Fibroblast of skin of right quadriceps (primary cell): ENCODE measurements at places on chromosomes 7 and 10.

GRCh38 chr10:47092831-47093230 is 181.6 kb downstream of the PTPN20 start:
- DNase-seq: no peak

GRCh38 chr10:49679480-49679893 is at the start of gene C10orf53:
Gene C10orf53 (plus strand): TSS chr10:49679651. CDS start chr10:49679698, 47 bp downstream.
- peak; percentile 30 for DNase-seq

GRCh38 chr7:79272938-79273337 is 180.5 kb downstream of the MAGI2 start:
- no peak for DNase-seq

DNA sequence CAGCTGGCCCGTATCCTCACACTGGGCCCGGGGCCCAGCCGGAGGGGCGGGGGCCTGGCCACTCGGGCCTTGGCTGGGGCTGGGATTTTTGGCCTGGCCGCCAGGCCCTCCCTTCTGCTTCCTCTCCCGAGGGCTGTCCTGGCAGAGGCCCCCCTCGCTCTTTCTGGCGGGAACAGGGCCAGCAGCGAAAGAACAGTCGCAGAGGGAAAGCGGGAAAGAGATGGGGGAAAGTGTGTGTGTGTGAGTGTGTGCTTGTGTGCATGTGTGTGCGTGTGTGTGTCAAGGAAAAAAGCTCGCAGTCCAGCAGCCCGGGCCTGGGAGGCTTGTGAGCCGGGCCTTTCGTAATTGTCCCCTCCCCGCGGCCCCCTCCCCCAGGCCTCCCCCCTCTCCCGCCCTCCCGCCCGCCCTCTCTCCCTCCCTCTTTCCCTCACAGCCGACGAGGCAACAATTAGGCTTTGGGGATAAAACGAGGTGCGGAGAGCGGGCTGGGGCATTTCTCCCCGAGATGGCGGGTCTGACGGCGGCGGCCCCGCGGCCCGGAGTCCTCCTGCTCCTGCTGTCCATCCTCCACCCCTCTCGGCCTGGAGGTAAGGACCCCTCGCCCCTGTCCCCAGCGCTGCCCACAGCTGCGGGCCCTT is at the start of gene ELN:
Gene ELN, plus strand, starts transcription at position 491 of the 638 bp plus-strand sequence. Its CDS starts 15 bp downstream, at position 506.
- DNase-seq: peak; percentile 73

DNA sequence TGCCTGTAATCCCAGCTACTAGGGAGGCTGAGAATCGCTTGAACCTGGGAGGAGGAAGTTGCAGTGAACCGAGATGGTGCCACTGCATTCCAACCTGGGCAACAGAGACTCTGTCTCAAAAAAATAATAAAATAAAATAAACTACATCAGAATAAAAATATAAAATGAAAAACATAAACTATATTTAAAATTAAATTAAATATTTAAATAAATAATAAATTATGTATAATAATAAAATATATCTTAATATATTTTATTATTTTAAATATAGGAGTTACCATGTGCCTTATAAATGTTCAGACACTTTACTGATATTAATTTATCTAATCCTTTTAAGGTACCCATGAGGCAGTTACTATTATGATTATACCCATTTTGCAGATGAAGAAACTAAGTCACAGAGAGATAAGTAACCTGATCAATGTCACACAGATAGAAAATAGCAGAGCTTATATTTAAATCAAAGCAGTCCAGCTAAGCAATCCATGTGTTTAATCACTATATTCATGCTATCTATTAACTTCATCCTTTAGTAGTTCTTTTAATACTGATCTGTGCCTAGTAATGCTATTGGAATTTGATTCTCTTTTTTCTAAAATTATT is 30.3 kb upstream of the MET start:
- DNase-seq: no peak

- DNase-seq: peak; percentile 7
Observed at GRCh38 chr10:96642973-96643372, 56.2 kb upstream of the TM9SF3 start.

GRCh38 chr10:127149501-127150081 is 46.8 kb downstream of the INSYN2A start:
- DNase-seq: peak; percentile 21

DNA sequence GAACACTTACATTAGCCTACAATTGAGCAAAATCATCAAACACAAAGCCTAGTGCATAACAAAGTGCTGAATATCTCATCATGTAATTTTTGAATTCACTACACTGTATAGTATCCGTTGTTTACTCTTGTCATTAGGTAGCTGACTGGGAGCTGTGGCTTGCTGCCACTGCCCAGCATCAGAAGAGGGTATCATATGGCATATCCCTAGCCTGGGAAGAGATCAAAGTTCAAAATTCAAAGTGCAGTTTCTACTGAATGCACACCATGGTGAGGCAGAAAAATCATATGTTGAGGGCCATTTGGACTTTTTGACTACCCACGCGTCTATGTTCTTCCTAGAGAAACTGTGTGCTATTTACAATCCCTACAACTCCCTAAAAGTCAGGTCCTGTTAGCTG is 7.5 kb upstream of the ZC3HAV1 start:
- DNase-seq: no peak

GRCh38 chr10:69835875-69836730 is 34.4 kb downstream of the COL13A1 start:
- no peak for DNase-seq

DNA sequence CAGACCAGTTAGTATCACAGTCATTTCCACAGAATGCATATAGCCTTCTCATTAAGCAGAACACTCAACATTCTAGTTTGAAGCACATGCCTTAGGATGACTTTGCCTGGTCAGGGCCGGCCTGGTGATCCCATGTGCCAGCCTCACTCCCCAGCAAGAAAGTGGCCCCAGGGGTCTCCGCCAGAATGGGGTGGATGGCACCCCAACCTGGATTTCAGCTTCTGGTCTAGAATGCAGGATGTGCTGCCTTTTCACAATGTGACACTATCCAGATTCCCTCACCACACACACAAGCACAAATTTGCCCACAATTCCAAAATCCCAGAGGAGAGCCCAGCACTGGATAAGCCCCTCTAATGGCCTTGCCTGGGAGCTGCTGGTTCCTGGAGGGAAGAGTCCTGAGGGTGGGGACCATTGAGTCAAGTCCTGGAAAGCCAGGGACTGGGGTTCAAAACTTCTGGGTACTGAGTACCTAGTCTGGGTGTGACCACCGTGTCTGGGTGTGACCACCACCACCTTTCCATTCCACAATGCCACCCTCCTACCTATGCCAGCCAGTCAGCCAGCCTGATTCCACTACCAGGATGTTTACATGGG is 41.5 kb upstream of the GPAM start:
- DNase-seq: no peak

- DNase-seq: no peak
Observed at GRCh38 chr10:92696606-92697383, 7.0 kb downstream of the HHEX start.

- peak; percentile 84 for DNase-seq
Observed at GRCh38 chr10:51029172-51029641, 45.1 kb upstream of the PRKG1 start.

DNA sequence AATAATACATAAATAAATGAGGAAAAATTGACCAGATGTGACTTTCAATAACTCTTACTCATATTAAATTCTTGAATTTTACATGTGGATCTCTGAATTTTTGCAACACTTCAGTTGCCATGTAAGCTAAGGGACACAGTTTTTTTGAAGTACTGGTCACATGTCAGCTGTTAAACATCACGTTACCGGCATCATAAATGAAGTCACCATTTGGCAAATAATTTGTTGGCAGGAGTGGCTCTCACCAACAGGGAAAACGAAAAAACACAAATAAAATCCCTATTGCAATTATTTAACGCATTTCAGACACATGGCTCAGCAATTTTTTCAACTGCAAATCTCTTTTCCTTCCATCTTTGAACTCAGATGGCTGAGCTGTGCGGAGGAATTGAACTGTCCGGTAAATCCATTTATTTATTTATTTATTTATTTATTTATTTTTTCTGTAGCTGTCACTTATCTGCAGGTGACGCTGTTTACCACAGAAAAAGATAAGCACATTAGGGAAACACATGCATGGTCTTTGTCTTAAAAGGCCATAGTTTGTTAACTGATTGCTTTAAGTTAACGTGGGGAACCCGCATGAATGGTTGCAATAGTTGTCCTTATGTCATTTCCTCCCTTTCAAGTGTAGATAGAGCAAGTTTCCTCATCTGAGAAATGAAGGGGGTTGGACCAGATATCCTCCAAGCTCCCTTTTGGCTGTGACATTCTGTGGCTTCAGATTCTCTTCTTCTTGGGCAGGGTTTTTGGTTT is 64.7 kb upstream of the JAZF1 start:
- no peak for DNase-seq

DNA sequence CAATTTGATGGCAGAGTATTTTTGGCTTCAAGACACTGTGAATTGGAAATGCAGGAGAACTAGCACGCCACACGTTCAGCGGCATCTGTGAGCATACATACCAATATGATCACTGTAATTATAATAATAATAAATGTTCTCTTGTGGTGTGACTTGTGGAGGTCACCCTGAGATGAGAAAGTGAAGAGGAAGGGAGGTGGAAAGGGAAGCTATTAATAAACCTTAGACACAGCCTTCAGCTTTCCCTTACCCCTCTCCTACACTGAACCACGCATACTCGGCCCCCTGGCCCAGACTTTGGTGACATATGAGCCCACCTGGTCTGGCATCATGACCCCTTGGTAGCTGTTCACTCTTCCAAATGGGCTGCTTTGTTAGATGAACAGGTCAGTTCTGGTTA is 139.1 kb downstream of the SORCS3 start:
- no peak for DNase-seq

- DNase-seq: peak; percentile 40
Observed at GRCh38 chr10:30591249-30591670, 38.3 kb downstream of the LYZL2 start.

- no peak for DNase-seq
Observed at GRCh38 chr7:115328018-115328417, 406.1 kb downstream of the MDFIC start.

DNA sequence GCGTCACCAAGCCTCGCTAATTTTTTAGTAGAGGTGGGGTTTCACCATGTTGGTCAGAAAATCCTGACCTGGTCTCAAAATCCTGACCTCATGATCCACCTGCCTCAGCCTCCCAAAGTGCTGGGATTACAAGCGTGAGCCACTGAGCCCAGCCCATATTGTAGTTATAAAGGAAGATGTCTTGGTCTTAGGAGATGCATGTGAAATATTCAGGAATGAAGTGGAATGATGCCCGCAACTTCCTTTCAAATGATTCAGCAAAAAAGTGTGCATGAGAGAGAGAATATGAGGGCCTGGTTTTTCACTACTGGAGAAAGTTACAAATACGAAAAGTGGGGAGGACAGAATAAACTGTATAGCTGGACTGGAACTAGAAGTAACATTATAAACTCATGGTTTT is 15.9 kb downstream of the TMEM209 start:
- DNase-seq: peak; percentile 64

GRCh38 chr10:17597386-17597785 is 19.8 kb downstream of the HACD1 start:
- no peak for DNase-seq

DNA sequence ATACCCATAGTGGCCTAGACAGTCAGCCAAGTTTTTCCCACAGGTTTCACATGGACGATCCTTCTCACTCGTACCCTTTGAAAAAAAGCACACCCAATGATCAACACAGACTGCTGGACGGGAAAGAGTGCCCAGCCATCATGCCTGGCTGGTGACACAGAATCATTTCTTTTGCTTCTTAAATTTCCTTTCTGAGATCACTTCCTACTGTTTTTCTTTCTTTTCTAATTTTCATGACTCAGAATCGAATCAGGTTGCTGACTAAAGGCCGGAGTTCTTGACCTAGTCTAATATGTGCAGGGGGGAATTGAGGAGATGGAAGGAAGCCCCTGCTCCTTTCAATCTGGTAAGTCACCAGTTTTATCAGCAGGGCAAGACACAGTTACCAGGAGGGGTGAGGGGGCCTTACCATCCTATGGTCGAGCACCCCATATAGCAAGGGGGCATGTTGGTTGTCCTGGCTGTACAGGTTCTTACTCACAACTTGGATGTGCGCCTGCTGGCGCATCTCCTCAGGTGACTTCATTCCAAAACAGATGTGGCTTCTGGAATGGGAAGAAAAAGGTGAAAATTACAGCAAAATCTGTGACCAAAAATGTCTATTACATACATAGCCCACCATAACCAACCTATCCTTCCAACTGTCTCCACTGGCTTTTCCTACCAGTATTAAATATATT is 3.5 kb downstream of the POLR3A start:
- DNase-seq: peak; percentile 45

- no peak for DNase-seq
Observed at GRCh38 chr10:5743736-5744135, 59.1 kb downstream of the TASOR2 start.

DNA sequence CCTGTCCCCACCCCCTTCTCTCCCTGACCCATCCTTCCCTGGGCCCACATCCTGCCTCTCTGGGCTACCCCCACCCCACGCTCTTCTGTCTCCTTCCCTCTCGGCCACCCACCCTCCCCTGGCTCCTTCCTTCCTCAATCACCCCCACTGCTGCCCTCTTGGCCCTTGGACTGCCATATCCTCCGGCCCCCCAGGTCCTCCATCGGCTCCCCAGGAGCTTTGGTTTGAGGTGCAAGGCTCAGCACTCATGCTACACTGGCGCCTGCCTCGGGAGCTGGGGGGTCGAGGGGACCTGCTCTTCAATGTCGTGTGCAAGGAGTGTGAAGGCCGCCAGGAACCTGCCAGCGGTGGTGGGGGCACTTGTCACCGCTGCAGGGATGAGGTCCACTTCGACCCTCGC is 10.9 kb downstream of the EPHB6 start:
- DNase-seq: no peak

DNA sequence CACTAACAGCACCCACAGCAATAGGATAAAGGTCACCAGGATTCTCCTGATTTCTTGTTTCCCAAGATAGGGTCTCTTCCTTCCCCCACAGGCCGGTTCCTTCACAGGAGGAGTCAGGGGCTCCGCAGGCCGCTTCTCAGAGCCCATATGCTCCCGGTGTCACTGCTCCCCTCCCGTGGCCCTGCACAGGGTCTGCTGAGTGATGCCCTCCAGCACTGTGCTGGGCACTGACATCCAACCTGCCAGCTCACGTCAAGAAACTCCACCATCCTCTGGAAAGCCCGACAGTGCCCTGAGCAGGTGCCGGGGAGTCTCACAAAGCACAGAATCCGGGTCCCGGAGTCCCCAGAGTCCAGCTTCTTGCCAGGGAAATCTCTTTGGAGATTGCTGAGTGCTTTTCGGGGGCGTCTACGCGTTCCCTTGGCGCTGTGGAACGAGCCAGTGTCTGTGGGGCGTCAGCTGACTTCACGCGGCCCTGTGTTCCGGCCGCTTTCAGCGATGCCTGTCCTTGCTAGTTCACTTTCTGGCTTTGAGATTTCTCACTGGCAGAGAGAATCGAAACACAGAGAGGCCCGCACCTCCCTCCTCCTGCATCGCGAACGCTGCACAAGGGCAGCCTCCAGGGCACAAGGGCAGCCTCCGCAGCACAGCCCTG is 567.5 kb downstream of the DNAJB6 start:
- no peak for DNase-seq

- DNase-seq: no peak
Observed at GRCh38 chr7:96718107-96719003, 8.7 kb upstream of the SEM1 start.

- no peak for DNase-seq
Observed at GRCh38 chr7:30201161-30201666, 66.4 kb downstream of the MTURN start.
